Jurkat, Clone E6-1 (cell line): ENCODE measurements at places on chromosomes 16 and 17.

- no peak for DNase-seq
Measured at GRCh38 chr17:29376667-29377270, 13.4 kb upstream of the TAOK1 start.

DNA sequence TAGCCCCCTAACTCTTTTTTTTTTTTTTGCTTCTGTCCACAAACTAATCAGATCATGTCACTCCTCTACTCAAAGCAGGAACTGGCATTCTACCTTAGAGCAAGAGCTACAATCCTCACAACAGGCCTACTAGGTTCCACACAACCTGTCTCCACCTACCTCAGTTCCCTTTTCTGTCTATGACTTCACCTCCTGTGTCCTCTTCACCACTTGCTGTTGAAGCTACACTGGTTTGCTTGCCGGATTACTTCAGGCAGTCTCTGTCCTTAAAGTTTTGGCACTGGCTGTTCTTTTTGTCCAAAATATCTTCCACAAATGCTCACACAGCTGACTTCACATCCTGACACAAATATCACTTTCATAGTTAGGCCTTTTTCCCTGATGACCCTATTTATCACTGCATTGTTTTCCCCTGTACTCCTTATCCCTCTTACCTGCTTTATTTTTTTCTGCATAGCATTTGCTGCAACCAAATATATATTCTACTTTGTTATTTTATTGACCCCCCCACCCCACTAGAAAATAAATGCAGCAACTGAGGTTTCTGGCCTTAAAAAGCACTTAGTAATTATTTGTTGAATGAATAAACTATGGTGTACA lies 72.0 kb downstream of the KANSL1 start:
- DNase-seq: no peak

DNA sequence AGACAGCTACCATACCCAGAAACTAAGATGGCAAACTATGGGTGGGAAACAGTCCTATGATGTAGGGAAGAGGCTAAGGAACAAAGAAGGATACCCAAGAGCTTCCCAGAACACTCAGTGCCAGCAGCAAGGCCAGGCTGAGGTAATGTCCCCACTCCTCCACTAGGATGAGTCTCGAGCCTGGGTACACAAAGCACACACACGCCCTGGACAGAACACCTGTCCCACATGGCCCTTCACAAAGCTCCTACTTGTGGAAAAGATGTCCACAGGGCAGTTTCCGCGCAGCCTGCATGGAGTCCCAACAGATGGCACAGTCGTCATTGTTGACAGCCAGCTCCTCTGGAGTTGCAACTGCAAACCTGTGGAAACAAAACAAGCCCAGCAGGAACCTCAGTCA lies 23.9 kb downstream of the AMFR start:
- DNase-seq: no peak

- no peak for DNase-seq
Measured at GRCh38 chr17:63646488-63646806, 24.2 kb downstream of the MAP3K3 start.

DNA sequence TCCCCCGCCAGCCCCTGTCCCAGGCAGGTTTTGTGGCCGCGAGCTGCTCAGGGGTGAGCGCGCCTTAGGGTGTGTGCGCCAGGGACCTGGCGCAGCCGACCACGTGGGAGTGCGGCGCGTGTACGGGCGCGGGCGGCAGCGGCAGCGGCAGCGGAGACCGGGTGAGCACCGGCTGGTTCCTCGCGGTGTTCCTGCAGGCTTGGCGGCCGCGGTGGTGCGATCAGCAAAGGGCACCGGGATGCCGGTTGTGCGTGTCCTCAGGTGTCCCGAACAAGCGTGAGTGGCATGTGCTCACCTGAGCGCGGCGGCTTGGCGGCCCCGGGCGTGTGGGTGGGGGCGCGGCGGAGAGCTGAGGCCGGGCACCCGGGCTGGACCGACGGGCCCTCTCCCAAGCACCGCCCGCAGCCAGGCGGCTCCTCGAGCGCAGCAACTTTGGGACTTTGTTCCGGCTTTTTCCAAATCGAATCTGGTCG lies 381 bp upstream of the HSD11B2 start:
- DNase-seq: no peak

GRCh38 chr17:2936771-2937321 lies 126.6 kb downstream of the OR1D5 start:
- DNase-seq: no peak
